Aorta (tissue), 5 donors: ENCODE measurements at places on chromosomes 12 and 14. TPM values are rescaled to one million over a fixed set of nuclear protein-coding genes. Genes with fewer than 3 reads are reported as not detected.

DNA sequence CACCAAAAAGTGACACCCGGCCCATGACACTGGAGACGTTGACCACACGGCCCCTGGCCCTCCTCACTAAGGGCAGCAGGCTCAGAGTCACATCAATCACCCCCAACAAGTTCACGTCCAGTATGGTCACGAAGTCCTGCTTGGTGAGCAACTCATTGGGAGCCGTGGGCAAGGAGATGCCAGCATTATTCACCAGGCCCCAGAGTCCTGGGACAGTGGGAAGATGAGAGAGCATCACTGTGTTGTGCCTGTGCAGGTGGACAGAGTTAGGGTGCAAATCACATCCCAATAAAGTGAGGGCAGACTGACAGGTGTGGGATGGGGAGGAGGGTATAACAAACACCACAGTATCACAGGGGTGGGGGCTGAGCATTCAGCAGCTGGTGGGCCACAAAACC is 2.5 kb downstream of the RDH16 start:
- H3K4me1 ChIP-seq, result no peaks in the 10 kb centered on the region
- no peak overlapping the region for H3K27ac ChIP-seq
- H3K27me3 ChIP-seq, result no peaks in the 10 kb centered on the region
- H3K4me3 ChIP-seq, result no peak overlapping the region
- DNase-seq, result no peak

DNA sequence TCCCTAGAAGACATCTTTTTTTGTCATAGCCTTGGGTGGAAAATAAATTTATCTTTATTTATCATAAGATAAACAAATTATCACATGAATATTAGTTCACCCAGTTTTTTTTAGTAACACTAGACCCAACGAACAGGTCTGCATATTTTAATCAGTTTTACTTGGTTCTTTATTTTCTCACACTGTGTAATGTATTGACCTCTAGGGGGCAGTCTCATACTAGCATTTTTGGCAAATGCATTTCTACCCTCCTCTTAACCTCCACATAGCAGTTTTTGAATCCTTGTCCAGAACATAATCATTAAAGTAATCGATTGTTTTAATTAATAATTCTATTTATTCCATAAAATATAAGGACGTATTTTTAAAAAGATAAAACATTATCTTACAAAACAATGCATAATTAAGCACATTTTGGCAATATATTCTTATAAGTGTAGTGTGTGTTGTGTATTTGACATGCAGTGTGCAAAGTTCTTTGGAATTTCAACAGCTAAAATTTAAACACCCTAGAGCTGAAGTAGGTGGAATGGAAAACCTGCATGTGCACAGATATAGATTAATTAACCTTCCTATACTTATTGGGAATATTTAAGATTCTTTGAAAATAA is 31.6 kb upstream of the PTPRQ start:
- no peaks in the 10 kb centered on the region for H3K4me1 ChIP-seq
- no peaks in the 10 kb centered on the region for H3K36me3 ChIP-seq
- no peak for DNase-seq
- H3K27ac ChIP-seq, result no peak overlapping the region
- H3K27me3 ChIP-seq, result no peaks in the 10 kb centered on the region

DNA sequence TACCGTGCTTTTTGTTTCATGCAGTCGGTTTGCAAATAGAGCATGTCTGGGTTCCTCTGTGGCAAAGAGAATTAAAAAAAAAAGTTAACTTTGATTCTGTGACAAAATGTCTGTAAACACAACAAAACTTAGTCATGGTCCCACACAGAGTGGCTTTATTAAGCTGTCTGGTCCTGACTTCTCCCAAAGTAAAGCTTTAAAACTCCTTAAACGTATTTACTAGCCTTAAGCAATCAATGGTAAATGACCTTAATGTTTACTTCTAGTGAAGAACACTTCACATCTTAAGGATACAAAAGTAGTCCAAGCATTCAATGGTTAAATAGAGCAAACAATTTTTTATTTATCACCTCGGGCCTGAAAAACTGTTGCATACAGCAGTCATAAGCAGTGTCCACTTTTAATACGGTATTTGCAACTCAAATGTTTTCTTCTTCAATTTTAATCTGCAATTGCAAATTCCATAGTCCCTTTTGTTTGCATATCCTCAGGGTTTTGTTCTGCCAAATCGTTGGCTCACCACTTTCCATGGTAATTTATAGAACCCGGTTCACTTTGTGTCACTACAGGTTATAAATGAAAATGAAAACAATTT is 453.0 kb upstream of the MIS18BP1 start:
- no peak for DNase-seq
- H3K27me3 ChIP-seq, result no peaks in the 10 kb centered on the region
- no peaks in the 10 kb centered on the region for H3K36me3 ChIP-seq
- no peaks in the 10 kb centered on the region for H3K4me1 ChIP-seq
- no peak overlapping the region for H3K27ac ChIP-seq
- no peak overlapping the region for H3K4me3 ChIP-seq

The ARMH4 gene
- 8.4 TPM for total RNA-seq

GRCh38 chr12:26149968-26150500 is 25.2 kb upstream of the BHLHE41 start:
- H3K4me1 ChIP-seq, result peaks cover 5% of the 10 kb centered on the region
- no peak overlapping the region for H3K27ac ChIP-seq
- no peaks in the 10 kb centered on the region for H3K36me3 ChIP-seq
- H3K27me3 ChIP-seq, result no peaks in the 10 kb centered on the region

The CEP128 gene
- 6.0 TPM for total RNA-seq

The FLRT2 gene
- 21.2 TPM for total RNA-seq

The C3AR1 gene
- total RNA-seq, result 23.4 TPM

The FOXG1 gene
- not detected for total RNA-seq

GRCh38 chr12:48925304-48926011 is at the start of gene FKBP11:
Gene FKBP11, minus strand, starts transcription at chr12:48925492. Its CDS starts 64 bp downstream, at chr12:48925428.
- no peaks in the 10 kb centered on the region for H3K4me1 ChIP-seq
- no peaks in the 10 kb centered on the region for H3K36me3 ChIP-seq
- DNase-seq, result peak; percentile 76

DNA sequence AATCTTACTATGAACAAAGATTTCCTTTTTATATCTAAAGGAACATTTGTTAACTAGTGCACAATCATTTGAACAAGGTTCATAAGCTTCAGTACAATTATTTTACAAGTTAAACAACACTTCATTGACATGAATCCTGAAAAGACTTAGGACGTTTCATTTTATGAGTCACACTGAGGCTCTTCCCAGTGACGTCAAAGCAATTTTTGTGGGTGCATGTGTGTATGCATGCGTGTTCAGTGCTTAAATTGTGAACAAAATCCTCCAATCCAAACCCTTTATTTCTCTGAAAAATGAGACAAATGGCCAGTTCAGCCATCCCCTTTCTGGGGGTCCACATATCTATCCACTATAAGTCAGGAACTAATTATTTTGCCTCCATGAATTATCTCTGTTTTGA is 2.9 kb downstream of the LMNTD1 start:
- H3K27ac ChIP-seq, result no peak overlapping the region
- H3K36me3 ChIP-seq, result no peaks in the 10 kb centered on the region
- H3K27me3 ChIP-seq, result no peaks in the 10 kb centered on the region
- H3K4me1 ChIP-seq, result no peaks in the 10 kb centered on the region
- H3K4me3 ChIP-seq, result no peak overlapping the region

DNA sequence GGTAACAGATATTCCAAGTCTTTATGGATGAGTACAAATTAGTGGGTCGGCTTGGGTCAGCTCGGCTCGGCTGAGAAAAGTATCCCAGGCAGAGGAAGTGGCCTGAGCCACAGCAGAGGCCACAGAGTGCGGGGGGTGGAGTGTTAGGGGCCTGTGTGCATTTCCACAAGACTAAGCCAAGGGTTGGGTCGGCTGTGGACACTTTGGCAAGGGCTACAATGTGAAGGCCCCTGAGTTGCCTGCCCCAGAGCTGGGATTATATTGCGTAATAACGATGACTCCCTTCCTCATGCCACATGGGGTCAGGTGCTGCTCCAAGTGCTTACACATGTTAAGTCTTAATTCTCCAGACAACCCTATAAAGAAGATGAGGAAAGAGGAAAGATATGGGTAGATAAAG is 11.4 kb downstream of the EVL start:
- no peak overlapping the region for H3K4me3 ChIP-seq
- no peaks in the 10 kb centered on the region for H3K27me3 ChIP-seq
- H3K36me3 ChIP-seq, result no peaks in the 10 kb centered on the region
- H3K27ac ChIP-seq, result no peak overlapping the region
- DNase-seq, result peak; percentile 58

DNA sequence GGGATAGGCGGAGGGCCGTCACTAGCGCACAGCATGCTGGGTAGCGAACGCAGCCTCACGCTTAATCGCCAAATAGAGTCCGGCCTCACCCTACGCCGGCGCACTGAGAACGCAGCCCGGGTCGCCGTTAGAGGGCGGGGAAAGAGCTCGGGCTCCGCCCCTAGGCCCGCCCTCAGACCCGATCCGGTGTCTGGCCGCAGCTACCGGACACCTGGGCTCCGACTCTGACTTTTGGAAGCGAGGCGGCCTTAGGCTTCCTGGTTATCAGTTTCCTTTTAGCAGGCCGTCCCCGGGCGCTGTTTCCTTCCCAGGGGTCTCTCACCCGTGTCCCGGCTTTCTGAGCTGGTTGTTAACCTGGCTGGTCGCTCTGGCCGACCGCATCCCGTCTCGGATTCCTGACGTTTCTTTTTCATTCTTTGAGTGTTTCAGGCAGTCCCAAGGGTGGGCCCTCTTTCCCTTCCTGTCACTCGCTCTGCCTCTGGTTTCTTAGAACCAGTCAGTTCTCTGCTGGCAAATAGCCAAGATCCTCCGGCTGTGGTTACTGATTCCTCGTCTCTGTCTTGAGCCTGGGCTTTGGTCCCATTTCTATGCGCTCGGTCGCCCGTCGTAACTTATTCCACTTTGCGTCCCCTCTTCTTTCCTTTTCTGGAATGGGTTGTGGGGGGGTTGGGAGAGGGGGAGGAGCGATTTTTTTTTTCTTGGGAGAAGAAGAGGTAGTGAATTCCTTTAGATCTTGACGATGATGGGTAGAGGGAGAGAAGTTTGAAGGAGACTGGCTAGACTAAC is 464 bp upstream of the STRN3 start:
- peak overlapping the region; percentile 51 for H3K27ac ChIP-seq
- no peaks in the 10 kb centered on the region for H3K36me3 ChIP-seq
- H3K27me3 ChIP-seq, result no peaks in the 10 kb centered on the region
- H3K4me3 ChIP-seq, result peak overlapping the region; percentile 93
- H3K4me1 ChIP-seq, result no peaks in the 10 kb centered on the region
- DNase-seq, result peak; percentile 98

DNA sequence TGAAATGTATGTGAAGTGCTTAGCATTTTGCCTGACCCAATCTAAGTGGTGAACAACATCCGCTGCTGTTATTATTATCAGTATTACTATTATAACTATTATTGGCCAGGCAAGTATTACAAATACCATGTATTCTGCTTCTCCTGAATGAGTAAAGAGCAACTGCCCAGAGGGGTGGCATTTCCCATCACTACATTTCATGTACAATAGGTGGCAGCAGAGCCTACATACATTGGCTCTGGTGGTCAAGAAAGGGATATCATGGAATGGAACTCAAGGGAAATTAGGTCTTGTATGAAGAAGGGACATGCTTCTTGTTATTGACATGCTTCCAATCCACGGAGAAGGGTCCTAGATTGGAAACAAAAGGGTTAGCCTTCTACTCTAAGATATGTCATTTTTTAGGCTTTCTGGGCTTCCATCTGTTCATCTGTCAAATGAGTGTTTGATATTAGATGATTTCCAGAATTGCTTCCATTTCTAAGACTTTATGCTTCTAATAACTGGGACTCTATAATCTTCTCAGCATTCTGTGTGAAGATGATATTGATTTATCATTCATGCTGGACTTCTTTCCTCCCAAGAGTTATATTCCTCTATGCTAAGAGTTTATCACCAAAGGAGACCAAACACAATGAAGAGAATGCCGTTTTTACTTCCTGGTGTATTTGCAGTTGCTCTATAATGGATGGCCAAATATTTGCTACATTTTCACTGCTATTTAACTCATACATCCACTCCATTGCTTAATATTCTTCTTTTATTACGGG is 239.1 kb downstream of the SSPN start:
- no peaks in the 10 kb centered on the region for H3K27me3 ChIP-seq
- no peak overlapping the region for H3K4me3 ChIP-seq
- no peak overlapping the region for H3K27ac ChIP-seq
- no peak for DNase-seq
- H3K36me3 ChIP-seq, result no peaks in the 10 kb centered on the region
- no peaks in the 10 kb centered on the region for H3K4me1 ChIP-seq

- H3K4me1 ChIP-seq, result no peaks in the 10 kb centered on the region
- no peaks in the 10 kb centered on the region for H3K27me3 ChIP-seq
- no peak overlapping the region for H3K4me3 ChIP-seq
- peak; percentile 39 for DNase-seq
Observed at GRCh38 chr12:34397591-34398365, 375.5 kb downstream of the ALG10 start.

- H3K4me3 ChIP-seq, result no peak overlapping the region
- H3K27ac ChIP-seq, result no peak overlapping the region
- H3K27me3 ChIP-seq, result no peaks in the 10 kb centered on the region
- no peaks in the 10 kb centered on the region for H3K36me3 ChIP-seq
- no peak for DNase-seq
Observed at GRCh38 chr12:76757694-76758093, 6.2 kb upstream of the ZDHHC17 start.

GRCh38 chr14:92254786-92255185 is 68.2 kb upstream of the SLC24A4 start:
- no peaks in the 10 kb centered on the region for H3K4me1 ChIP-seq
- no peaks in the 10 kb centered on the region for H3K36me3 ChIP-seq
- no peak overlapping the region for H3K4me3 ChIP-seq
